ENCODE measurements at places on chromosomes 4 and X. TPM values are rescaled to one million over a fixed set of nuclear protein-coding genes. Genes with fewer than 3 reads are reported as not detected.

Gene CT47C1
- total RNA-seq = not detected

Gene SPANXN5
- total RNA-seq = not detected

Gene OPHN1
- total RNA-seq = 6.0 TPM

Gene SEPTIN11
- total RNA-seq = 720 TPM

DNA sequence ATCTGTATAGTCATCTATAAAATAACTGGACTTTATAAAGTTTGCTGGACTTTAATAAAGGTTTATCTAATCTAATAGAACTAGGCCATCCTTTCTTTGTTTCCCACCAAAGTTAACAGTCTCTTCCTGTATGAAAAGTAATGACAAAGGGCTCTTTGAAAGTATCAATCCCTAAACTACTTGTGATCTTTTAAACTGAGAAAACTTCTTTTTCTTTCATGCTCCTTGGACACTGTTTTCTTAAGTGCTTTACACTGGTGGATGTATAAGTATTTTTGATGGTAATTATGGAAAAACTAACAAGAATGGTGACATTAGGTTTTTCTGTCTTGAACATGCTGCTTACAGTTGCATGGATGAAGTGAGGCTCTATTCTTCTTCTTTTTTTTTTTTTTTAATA is 2.4 kb upstream of the ZFX start:
- H3K27ac ChIP-seq = peak overlapping the region; percentile 99
- H3K27me3 ChIP-seq = no peaks in the 10 kb centered on the region
- H3K4me1 ChIP-seq = peaks cover 62% of the 10 kb centered on the region
- peaks cover 4% of the 10 kb centered on the region for H3K36me3 ChIP-seq
- H3K4me3 ChIP-seq = no peak overlapping the region

GRCh38 chr4:85543832-85544231 is 68.9 kb downstream of the ARHGAP24 start:
- H3K4me1 ChIP-seq = peaks cover 4% of the 10 kb centered on the region
- H3K27me3 ChIP-seq = no peaks in the 10 kb centered on the region
- H3K36me3 ChIP-seq = no peaks in the 10 kb centered on the region

DNA sequence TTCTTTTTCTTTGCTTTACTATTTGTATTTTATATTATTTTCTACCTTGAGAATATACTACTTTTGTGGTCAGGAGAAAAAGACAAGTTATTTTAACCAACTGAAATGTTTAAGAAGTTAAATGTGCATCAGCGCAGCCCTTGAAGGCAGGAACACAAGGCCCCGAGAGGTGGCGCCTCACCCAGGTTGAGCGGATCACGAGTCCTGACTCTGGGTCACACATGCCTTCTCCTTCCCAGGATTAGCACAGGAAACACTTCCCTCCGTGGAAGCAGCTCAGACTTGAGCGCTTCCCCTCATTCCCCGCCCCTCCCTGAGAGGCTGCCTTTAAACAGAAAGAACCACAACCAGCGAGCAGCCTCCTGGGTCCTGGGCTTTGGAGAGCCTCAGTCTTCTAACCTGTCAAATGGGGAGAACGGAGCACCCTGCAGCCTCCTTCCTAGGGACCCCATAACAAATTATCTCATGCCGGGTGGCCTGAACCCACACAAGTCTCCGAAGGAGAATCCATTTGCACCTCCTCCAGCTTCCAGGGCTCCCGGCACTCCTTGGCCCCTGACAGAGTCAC is 217.6 kb downstream of the AFAP1 start:
- DNase-seq = no peak
- no peak overlapping the region for H3K4me3 ChIP-seq

DNA sequence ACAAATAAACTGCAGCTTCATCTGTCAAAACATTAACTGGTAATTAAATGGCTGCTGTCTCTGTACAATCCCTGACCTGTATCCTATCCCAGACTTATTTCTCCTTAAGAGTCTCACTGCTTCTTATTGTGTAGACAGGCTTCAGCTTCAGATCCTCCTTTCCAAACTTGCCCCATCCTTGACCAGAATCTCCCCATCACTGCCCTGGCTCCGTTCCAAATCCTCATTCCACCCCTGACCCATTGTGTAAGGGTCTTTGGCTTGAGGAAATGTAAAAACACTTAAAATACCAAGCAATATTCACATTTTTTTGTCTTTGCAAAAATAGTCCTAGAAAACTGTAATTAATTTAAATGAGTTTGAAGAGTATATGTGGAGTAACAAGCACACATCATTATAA is 152.6 kb upstream of the VEGFC start:
- DNase-seq = no peak
- no peak overlapping the region for H3K27ac ChIP-seq
- H3K4me1 ChIP-seq = peaks cover 33% of the 10 kb centered on the region
- no peaks in the 10 kb centered on the region for H3K27me3 ChIP-seq
